ENCODE measurements at places on chromosomes 13 and 19.
A peak's percentile ranks its signal among the peaks of the same experiment; 100 is the strongest.

GRCh38 chr19:18408053-18408476, 10.6 kb upstream of the LRRC25 start:
- peak; percentile 25 for DNase-seq

- DNase-seq = no peak
Observed at GRCh38 chr19:4472174-4472974, at the start of gene HDGFL2. HDGFL2 (plus strand) TSS chr19:4472297; CDS start chr19:4472351, 54 bp downstream.

DNA sequence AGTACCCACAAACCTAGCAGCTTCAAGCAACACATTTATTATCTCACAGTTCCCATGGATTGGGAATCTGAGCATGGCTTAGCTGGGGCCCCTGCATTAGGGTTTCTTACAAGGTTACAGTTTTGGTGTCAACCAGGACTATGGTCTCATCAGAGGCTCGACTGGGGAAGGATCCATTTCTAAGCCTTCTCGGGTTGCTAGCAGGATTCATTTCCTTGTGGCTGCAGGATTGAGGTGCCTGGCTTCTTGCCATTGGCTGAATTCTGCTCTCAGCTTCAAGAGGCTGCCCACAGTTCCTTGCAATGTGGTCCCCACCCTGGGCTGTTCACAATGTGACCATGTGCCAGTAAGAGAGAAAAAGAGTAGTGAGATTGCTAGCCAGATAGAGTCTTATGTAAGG, 26.7 kb downstream of the ZNRF4 start:
- no peak for DNase-seq

DNA sequence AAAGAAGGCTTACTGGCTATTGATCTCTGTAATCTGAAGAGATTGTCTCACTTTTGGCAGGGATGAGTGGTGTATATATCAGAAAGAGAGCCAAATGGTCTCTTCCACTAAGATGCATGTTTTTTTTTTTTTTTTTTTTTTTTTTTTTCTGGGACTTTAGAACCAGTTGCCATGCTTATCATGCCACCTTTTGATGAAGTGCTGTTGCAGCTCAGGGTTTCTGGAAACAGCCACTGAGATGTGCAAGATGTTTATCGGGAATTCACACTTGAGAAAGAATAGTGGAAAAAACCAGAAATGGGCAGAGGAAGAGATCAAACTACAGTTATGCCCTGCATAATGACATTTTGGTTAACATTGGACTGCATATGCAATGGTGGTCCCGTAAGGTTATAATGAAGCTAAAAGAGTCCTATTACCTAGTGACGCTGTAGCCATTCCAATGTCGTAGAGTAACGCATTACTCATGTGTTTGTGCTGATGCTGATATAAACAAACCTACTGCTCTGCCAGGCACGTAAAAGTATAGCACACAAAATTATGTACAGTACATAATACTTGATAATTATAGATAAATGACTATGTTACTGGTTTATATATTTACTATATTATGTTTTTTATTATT, 121.0 kb downstream of the KLF5 start:
- DNase-seq = no peak

DNA sequence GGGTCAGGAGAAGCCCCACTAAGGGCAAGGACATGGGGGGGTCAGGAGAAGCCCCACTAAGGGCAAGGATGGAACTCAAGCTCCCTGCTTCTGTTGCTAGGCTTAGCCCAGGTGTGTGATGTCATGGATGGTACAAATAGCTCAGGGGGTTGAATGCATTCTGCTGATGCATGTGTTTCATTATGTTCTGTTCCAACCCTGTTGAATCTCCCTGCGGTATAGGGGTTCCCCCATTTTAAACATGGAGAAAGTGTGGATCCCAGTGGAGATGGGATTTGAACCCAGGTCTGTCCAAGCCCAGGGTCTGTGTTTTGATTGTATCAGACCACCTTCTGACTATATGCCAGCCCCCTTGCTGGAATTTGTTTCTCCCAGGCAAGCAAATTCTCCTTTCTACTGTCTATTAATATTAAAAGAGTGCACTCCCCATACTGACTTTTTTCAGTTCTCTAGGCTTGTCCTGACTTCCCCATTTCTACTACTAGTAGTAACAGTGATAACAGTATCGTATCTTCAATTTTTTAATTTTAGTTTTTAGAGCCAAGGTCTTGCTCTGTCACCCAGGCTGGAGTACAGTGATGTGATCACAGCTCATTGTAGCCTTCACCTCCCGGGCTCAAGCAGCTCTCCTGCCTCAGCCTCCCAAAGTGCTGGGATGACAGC, 6.7 kb downstream of the ZNF865 start:
- DNase-seq = no peak

DNA sequence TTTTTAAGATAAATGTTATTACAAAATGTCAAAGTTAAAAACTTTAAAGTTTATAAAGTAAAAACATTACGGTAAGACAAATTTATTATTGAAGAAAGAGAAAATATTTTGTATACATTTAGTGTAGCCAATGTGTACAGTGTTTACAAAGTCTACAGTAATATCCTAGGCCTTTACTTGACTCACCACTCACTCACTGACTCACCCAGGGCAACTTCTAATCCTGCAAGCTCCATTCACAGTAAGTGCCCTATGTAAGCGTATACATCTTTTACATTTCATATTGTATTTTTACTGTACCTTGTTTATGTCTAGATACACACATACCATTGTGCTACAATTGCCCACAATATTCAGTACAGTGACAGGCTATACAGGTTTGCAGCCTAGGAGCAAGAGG, 448.2 kb downstream of the KCTD12 start:
- DNase-seq = no peak

GRCh38 chr19:15136234-15136954, 29.2 kb downstream of the SYDE1 start:
- DNase-seq = no peak

DNA sequence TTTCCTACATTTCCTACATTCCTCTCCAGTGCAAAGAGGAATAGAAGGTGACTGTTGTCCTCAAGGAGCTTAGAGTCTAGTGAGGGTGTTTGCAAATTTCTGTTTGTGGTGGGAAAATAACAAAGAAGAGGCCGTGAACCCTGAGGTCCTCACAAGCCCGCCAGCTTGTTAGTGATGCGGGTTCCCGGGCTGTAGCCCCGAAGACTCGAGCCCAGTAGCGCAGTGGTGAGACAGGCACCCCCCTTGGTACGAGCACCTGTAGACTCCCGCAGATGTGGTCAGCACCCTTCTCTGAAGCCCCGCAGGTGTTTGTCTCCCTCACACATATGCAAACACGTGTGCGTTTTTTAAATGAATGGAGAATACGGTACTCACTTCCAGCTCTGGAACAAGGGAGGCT, 26.5 kb upstream of the SPACA7 start:
- DNase-seq = no peak

DNA sequence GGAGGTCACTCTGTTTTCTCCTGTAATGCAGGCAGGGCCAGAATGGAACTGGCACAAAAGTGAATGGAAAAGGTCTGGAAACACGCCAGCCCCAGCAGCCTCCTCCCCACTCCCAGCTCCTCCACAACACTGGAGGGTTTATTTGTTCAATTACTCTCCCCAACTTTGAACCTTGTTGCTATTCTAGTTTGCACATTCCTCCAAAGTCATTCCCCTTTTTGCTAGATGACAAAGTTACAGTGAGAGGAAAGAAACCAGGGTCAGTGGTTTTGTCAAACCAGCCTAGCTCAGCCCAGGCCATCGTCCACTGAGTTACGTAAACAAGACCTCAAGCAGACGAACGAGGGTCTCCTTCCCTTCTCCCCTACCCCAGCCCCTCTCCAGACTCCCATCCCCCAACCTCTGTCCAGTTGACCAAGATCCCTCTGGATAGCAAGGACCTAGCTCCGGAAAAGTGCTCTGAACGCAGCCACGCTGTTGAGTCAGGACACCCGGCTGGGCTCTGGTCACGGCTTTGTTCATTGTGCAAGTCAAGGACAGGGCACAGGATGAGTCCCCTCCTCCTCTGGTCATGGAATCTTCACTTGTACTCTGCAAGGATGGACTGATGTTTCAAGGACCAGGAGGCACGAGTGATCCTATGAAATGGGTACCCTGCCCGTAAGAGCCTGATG, 180.0 kb downstream of the USP12 start:
- DNase-seq = no peak

GRCh38 chr19:11587302-11587974, 9.8 kb upstream of the ZNF627 start:
- peak; percentile 91 for DNase-seq

- DNase-seq = peak; percentile 44
Observed at GRCh38 chr19:45632468-45633196, 6.6 kb downstream of the EML2 start.

GRCh38 chr13:53382008-53382407, 353.4 kb downstream of the OLFM4 start:
- peak; percentile 2 for DNase-seq

- DNase-seq = no peak
Observed at GRCh38 chr19:49678985-49679770, 2.1 kb downstream of the PRMT1 start.

- DNase-seq = no peak
Observed at GRCh38 chr13:20101467-20102316, 59.2 kb downstream of the GJA3 start.

DNA sequence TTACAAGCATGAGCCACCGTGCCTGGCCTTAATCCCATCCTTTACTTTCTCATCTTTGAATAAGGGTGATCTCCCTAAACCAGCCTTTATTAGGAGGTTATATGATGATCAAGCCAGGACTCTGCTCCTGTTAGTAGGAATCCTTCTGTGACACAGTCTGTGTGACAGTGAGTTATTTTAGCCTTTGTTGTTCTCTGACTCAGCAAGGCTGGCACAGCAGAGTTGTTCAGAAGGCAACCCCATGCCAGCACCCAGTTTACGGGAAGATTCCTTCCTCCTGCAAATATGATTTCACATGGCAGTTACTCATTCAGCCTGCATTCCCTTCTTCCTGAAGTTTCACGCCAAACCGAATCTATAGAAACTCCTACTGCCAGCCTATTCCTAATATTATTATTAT, 10.5 kb upstream of the MIER2 start:
- no peak for DNase-seq

- DNase-seq = no peak
Observed at GRCh38 chr13:50355797-50356196, 340.6 kb downstream of the KCNRG start.

DNA sequence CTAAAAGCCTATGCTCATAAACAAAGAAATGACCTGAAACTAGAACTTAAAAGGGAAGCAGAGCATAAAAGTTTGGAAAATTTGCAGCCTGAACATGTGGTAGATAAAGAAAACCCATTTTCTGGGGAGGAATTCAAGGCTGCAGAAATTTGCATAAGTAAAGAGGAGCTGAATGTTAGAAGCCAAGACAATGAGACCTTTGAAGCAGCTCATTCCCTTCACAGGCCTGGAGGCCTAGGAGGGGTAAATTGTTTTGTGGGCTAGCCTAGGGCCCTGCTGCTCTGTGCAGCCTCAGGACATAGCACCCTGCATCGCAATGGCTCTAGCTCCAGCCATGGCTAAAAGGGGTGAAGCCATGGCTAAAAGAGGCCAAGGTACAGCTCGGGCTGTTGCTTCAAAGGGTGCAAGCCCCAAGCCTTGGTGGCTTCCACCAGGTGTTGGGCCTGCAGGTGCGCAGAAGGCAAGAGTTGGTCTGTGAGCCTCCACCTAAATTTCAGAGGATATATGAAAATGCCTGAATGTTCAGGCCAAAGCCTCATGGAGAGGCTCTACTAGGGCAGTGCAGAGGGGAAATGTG, 38.3 kb downstream of the ZIC2 start:
- no peak for DNase-seq

DNA sequence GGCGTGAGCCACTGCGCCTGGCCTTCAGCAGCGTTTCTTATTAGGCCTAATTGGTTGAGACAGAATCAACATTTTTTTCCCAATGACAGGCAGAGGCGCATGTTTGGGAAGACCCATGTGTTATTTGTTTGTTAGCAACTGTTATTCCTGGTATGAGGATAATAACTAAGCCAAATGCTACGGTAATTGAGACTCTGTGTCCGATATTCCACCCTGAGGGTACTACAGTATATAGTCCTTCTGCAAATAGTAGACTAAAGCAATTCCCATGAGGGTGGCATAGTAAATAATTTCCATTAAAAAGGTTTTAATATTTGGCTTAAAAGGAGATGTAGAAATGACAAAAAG, 18.4 kb upstream of the CCL25 start:
- no peak for DNase-seq

DNA sequence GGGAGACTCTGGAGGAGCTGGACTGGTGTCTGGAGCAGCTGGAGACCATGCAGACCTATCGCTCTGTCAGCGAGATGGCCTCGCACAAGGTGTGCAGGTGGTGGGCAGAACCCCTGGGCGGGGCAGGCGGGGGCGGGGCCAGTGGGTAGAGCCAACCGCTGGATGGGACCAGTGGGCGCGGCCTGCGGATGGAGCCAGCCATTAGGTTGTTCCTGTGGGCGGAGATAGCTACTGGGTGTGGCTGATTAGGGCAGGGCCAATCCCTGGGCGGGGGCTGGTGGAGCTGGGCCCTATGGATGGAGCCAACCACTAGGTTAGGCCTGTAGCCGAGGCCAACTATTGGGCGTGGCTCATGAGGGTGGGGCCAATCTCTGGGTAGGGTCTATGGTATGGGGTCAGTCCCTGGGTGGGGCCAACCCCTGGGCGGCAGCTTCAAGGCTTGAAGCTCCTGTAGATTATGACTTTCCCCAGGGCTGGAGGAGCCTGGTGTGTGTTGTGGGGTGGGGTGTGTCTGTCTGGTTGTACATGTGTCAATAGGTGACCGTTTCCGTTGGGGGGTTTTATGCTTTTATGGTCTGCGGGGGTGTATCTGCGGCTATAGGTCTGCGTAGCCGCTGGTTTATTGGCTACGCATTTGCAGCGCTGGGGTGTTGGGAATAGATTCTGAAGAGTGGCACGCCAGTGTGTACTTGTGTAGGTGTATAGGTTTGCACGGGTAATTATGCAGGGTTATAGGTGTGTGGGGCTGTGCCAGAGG, 30.7 kb downstream of the PDE4A start:
- no peak for DNase-seq

- peak; percentile 55 for DNase-seq
Observed at GRCh38 chr19:55526216-55527196, 10.4 kb downstream of the SBK2 start.

DNA sequence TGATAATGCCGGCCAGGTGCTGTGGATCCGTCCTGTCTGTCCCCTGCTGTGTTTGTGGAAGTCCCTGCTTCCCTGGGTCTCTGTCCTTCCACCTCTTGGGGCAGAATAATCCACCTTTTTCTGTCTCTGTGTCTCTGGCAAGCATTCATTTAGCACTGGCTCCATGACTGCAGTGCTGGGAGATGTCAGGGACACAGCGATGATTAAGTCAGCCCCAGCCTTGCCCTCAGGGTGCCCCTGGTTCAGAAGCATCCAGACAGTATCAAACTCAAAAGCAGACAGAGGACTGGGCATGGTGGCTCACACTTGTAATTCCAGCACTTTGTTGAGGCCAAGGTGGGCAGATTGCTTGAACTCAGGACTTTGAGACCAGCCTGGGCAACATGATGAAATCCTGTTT, 1.5 kb downstream of the HIPK4 start:
- no peak for DNase-seq

- no peak for DNase-seq
Observed at GRCh38 chr13:48078251-48078656, 16.6 kb downstream of the MED4 start.

DNA sequence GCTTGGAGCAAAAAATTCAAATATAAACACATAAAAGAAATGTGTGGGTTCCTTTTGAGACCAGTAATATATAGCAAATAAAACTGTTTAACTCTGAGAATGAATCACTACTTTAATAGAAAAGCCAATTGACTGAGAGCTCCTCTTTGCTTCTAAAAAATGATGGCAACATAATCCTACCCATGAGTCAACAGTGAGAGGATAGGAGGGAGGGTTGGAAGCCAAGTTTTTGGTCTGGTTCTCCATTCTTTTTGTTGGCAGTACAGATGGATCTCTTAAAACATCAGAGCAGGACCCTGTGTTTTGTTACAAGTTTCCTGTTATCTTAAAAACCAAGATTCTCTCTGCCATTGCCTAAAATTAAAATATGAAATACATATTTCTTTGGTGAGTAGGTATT, 50.0 kb upstream of the POSTN start:
- no peak for DNase-seq
